ENCODE measurements at places on chromosomes 4 and X.
A peak's percentile ranks its signal among the peaks of the same experiment; 100 is the strongest.

DNA sequence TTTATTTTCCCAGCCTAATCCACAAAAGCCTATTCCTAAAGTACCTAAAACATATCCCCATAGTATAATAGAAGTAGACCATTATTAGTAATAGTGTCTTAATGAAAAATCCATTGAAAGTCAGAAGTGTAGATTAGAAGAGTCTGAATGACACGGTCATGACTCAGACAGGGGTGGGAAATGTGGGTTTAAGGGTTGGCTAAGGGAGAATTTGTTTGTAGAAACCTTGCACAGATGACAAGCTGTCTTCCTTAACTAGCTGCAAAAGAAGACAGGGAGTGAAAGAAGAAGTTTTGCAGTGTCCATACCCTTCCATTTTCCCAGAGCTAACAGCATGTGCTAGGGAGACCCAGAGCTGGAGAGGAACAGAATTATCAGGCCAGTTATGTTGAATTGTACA is 242.7 kb upstream of the ETNPPL start:
- no peak for DNase-seq

DNA sequence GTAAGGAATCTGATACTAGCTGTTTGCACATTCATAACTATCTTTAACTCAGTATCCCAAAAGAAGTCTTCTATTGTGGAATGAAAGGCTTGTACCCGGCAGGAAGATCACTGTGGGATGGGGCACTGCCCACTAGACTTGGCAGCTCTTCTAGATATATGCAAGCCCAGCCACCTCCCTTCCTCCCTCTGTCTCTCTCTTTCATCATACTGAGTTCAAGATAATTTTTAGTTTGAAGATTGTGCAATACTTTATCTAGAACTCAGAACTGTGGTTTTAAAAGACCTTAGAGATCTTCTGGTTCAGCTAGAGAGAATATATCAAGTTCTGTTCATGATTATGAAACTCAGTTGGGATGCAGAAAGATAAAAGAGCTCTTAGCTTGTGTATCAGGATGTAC is 22.5 kb upstream of the GPR34 start:
- DNase-seq = no peak

DNA sequence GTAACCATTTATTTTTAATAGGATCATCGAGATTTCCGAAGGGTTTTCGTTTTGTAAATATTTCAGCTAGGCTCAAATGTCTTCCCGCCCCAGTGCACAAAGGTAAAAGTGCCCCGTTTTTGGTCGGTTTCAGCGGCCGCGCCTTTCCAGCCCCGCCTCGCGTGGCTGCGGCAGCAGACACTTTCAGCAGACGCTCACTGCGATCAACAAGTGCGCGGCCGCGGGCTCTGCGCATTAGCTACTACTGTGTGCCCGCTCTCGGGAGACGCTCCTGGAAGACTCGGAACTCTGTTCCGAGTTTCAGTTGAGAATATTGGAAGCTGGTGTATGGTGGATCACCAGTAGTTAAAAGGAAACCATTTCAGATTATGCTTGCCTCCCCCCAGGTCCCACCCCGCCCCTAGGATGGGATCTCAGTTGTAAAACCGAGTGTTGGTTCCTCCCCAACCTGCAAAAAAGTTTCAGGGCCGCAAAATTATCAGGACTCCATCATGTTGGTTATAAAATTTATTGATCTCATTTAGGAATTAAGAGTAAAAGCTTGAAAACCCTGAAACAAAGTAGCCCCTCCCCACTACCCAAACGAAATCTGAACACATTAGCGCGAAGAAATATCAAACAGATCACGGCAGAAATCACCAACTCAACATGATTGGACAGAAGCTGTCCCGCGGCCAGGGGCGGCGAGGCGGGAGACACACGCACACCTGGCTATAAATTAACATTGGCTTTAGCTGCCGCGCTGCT is 2.2 kb downstream of the SOX3 start:
- no peak for DNase-seq

GRCh38 chrX:41180194-41180908 is 95.1 kb downstream of the USP9X start:
- DNase-seq = peak; percentile 25

GRCh38 chr4:86493460-86493859 is 100.7 kb upstream of the PTPN13 start:
- no peak for DNase-seq

DNA sequence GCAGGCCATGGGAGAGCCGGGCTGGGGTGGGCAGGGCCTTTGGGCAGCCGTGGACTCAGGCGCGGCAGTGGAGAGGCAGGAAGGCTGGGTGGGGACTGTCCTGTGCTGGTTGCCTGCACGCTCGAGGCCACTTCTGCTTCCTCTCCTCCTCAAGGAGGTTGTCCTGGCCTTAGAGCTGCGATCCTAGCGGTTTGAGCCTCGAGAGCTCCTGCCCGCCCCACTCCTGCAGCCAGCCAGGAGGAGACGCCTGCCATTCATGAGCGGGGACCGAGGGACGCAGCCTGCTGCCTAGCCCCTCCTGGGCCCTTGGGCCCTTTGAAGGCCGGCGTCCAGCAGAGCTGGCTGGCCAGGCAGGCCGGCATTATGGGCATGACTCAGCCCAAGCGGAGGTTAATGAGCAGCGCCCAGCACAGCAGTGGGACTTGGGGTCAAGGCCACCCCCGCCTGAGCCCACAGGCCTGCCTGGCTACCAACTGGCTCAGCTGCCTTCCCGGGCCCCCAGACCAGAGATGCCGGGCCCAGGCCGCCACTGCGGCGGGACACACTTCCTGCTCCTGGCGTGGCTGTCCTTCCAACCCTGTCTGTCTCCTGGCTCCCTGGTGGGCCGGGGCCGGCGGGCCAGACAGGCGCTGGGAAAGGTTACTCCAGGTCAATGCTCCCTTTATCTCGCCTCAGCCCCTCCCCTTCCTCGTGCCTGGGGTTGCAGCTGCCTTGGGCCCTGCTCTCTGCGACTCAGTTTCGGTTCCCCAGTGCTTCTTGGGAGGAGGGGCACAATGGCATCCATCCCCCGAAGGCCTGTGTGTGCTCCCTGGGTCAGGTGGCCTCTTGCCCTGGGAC is 1.8 kb downstream of the ABCD1 start:
- no peak for DNase-seq

GRCh38 chr4:81221303-81222081 is 6.5 kb upstream of the PRKG2 start:
- DNase-seq = no peak

Measured in stimulated activated CD8-positive, alpha-beta memory T cell treated with anti-CD3 and anti-CD28 coated beads, Interleukin-15, amount 100 ng/mL, for 48 hours (primary cell).